Lung microvascular endothelial cell (primary cell): ENCODE measurements at places on chromosomes 13 and 19. TPM values are rescaled to one million over a fixed set of nuclear protein-coding genes. Genes with fewer than 3 reads are reported as not detected.

The HCN2 gene
- 0.40 and 0.44 TPM in 2 replicates for total RNA-seq

The ANGPTL4 gene
- total RNA-seq = 1.5 and 7.1 TPM in 2 replicates

The KRTDAP gene
- not detected in 2 replicates for total RNA-seq

The ZNF600 gene
- 2.2 and 3.0 TPM in 2 replicates for total RNA-seq

The C19orf67 gene
- not detected in 2 replicates for total RNA-seq

The ZNF99 gene
- not detected in 2 replicates for total RNA-seq

The MCEMP1 gene
- not detected in 2 replicates for total RNA-seq

The ICAM1 gene
- 8.3 and 8.5 TPM in 2 replicates for total RNA-seq

The SLITRK6 gene
- total RNA-seq = not detected in 2 replicates

The MEIS3 gene
- 0.20 and 0.22 TPM in 2 replicates for total RNA-seq

The C19orf33 gene
- total RNA-seq = 0.40 and 2.2 TPM in 2 replicates

The ALG5 gene
- total RNA-seq = 29.0 and 52.8 TPM in 2 replicates

The ZNF331 gene
- total RNA-seq = 3.3 and 7.9 TPM in 2 replicates

The ZNF816 gene
- 4.6 and 6.5 TPM in 2 replicates for total RNA-seq

The LYPD5 gene
- total RNA-seq = 0.22 and 0.40 TPM in 2 replicates

The PSG6 gene
- not detected in 2 replicates for total RNA-seq

The PSPC1 gene
- 46.6 and 53.6 TPM in 2 replicates for total RNA-seq

The ONECUT3 gene
- total RNA-seq = not detected in 2 replicates

The ZNF728 gene
- total RNA-seq = under 0.01 TPM in 1 of 2 replicates, not detected in the other

The KLK15 gene
- total RNA-seq = not detected in 2 replicates

The SLAIN1 gene
- total RNA-seq = 3.3 and 8.5 TPM in 2 replicates

The DCLK1 gene
- 8.5 and 10.9 TPM in 2 replicates for total RNA-seq

The PSG11 gene
- total RNA-seq = not detected in 2 replicates

The ZNF221 gene
- 3.3 and 4.0 TPM in 2 replicates for total RNA-seq

The EEF2 gene
- total RNA-seq = 1,904 and 2,063 TPM in 2 replicates

The MRPL54 gene
- 61.1 and 61.2 TPM in 2 replicates for total RNA-seq

The ZNF581 gene
- total RNA-seq = 18.3 and 20.9 TPM in 2 replicates

The CASP14 gene
- not detected in 2 replicates for total RNA-seq

The EFNA2 gene
- total RNA-seq = under 0.01 TPM in 1 of 2 replicates, not detected in the other

The IFT88 gene
- 5.9 and 6.7 TPM in 2 replicates for total RNA-seq

The PSG3 gene
- total RNA-seq = not detected in 2 replicates

The CYP2A7 gene
- not detected in 2 replicates for total RNA-seq

The NRTN gene
- under 0.01 and 0.99 TPM in 2 replicates for total RNA-seq

The CGB2 gene
- not detected in 2 replicates for total RNA-seq

The ZNF844 gene
- total RNA-seq = 1.7 and 3.6 TPM in 2 replicates

The CGB3 gene
- total RNA-seq = not detected in 2 replicates

The KLF1 gene
- not detected in 2 replicates for total RNA-seq

The LPAR2 gene
- 0.40 and 0.44 TPM in 2 replicates for total RNA-seq

The POMP gene
- total RNA-seq = 63.7 and 95.7 TPM in 2 replicates

The ZNF320 gene
- total RNA-seq = 5.0 and 8.5 TPM in 2 replicates

The ERICH4 gene
- total RNA-seq = not detected in 2 replicates

The LATS2 gene
- total RNA-seq = 16.1 and 25.0 TPM in 2 replicates
